Stimulated activated CD4-positive, alpha-beta T cell treated with anti-CD3 and anti-CD28 coated beads, Interleukin-4, amount 100 ng/mL, for 48 hours (primary cell): ENCODE measurements at places on chromosomes 6 and 20.

- DNase-seq = no peak
These were observed 297.8 kb downstream of the GJA1 start for GRCh38 chr6:121733234-121733633.

GRCh38 chr6:79117752-79118151 lies 39.7 kb upstream of the PHIP start:
- DNase-seq = no peak

DNA sequence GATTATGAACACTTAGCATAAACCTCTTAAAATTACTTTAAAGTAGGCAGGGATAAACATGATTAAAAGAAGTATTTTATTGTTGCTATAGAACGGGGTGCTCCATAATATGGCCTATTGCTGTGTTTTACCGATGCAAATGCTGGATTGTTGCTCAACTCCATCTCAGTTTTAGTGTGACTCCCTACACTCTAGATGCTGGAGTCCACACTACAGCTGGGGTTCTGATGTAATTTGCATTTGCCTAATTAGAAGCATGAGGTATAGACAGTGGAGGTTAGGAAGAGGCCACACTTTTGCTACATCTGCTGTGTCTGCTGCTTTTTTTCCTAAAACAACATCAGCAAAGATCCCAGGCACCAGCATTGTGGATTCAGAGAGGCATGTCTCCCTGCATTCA lies 6.7 kb upstream of the HMGN3 start:
- DNase-seq = no peak

- DNase-seq = no peak
These were observed 4.0 kb downstream of the GJA1 start for GRCh38 chr6:121439475-121439874.

DNA sequence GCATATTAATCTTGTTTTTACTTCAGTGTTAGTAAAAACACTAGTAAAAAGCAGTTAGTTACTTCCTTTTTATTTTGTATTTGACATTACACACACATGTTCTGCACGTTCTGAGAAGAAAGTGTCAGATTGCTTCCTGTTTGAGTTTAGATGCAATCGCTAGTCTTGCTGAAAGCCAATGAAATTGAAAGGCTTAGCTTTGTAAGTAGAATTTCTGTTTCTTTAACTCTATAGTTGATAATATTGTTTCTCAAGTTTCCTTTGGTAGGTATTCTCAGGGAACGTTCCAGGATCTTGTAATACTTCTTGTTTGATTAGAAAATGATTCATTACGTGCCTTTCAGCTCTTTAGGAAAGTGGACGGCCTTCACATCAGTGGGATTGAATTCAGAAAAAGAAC lies 55.0 kb downstream of the CDKAL1 start:
- DNase-seq = no peak

GRCh38 chr20:32564921-32565734 lies 20.0 kb downstream of the NOL4L start:
- DNase-seq = no peak

GRCh38 chr6:11923621-11924020 lies 88.5 kb upstream of the HIVEP1 start:
- no peak for DNase-seq

DNA sequence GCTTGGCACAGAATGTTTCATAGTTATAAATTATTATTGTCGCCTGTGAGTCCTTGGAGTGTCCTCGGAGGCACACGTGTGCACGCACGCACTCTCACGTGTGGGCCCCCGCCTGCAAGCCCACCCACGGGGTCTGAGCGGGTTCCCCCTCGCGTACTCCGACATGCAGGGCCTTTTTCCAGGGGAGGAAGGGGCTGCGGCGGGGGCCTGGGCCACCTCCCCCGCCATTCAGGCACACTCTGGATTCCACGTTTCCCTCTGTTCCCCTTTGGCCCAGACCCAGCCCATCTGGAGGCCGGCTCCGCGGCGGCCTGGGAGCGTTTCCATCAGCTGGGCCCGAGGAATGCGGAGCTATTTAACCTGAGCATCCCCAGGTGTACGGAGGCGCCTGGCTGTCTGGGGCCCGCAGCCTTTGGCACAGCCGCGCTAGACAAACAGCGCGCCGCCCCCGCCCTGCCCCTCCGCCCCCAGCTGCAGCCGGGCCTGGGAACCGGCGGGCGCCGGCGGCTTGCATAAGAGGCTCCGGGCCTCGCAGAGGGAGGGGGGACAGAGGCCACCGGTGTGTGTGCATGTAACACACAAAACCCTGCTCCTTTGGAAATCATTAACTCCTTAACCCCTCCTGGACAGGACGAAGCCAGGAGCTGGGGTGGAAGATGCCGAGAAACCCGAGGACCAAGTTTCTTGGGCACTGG lies 3.3 kb downstream of the ID1 start:
- DNase-seq = no peak

GRCh38 chr20:46205349-46205748 lies 87.2 kb downstream of the CD40 start:
- DNase-seq = no peak

GRCh38 chr6:42271834-42272805 lies 54.5 kb upstream of the MRPS10 start:
- DNase-seq = no peak

DNA sequence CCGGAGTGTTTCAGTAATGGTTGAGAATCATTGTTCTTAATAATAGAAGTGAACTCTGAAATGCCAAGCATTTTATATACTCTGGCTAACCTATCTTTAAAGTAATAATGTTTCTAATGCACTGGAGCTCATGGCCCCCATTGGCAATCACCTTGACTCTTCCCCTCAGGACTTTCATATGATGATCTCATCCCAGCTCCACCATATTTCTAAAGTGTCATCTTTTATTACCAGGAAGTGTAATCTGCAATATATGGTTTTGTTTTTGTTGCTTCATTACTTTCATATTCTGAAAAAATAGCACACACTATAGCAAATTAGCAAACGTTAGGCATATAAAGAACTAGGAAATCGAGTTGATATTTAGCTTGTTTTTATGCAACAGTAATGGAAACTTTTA lies 60.3 kb downstream of the TULP4 start:
- no peak for DNase-seq

DNA sequence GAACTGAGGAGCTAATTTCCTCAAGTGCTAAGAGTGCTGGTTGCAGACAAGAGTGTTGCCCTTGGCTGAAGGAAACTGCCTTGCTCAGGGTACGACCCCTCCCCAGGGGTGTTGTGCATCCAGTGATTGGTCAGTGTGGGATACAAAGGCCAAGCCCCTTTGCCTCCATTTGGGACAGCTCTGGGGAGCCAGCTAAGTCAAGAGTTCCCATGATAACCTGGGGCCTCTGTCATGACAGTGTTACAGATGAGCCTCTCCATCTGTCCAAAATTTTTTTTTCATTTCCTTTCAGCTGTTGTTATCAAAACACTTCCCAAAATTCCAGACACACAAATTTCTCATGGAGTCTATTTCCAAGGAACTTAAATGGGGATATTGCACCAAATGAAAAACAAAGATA lies 93.3 kb downstream of the HS3ST5 start:
- DNase-seq = no peak

GRCh38 chr20:35600993-35601973 lies 14.3 kb upstream of the SPAG4 start:
- DNase-seq = peak; percentile 70

- no peak for DNase-seq
These were observed 115.1 kb upstream of the FRMD1 start for GRCh38 chr6:168193816-168194721.

GRCh38 chr6:142303176-142303533 lies 1.3 kb downstream of the ADGRG6 start:
- DNase-seq = no peak

- DNase-seq = no peak
These were observed 17.2 kb upstream of the NCR2 start for GRCh38 chr6:41318261-41318653.
